Mesothelial cell of epicardium (in vitro differentiated cells): ENCODE measurements at places on chromosomes 16 and 17.

GRCh38 chr16:51657848-51658247 is 506.8 kb upstream of the SALL1 start:
- DNase-seq: no peak

GRCh38 chr17:27442702-27443101 is 13.5 kb upstream of the KSR1 start:
- DNase-seq: no peak

DNA sequence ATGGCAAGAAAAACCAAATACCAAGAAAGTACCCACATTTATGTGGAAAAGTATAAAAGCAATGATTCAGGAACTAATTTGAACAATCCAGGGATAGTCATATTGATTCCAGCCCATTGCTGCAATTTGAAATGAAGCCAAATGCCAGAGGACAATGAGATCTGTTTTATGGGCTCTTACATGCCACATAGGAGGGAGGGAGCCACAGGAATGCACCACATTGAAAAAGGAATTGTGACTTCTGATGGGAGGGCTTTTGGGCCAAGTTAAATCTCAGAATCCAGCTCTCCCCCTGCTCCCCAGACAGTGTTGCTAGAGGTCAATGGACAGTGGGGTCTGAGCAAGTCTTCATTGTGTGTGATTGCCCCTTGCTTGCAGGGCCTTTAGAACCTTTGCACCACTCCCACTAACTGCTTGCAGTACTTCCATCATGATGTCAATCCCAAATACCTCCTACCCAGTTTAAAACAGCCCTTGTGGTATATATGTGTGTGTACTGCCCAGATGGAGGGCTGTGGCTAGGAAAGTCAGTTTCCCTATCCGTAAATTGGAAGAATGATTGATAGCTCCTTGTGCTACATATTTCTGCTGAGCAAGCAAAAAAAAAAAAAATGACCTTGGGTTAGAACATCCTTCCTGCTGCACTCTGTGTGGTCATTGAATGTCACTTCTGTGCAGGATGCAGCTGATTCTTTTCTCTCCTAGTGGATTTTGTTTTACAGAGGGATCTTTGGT is 406.8 kb downstream of the UTP18 start:
- DNase-seq: no peak

DNA sequence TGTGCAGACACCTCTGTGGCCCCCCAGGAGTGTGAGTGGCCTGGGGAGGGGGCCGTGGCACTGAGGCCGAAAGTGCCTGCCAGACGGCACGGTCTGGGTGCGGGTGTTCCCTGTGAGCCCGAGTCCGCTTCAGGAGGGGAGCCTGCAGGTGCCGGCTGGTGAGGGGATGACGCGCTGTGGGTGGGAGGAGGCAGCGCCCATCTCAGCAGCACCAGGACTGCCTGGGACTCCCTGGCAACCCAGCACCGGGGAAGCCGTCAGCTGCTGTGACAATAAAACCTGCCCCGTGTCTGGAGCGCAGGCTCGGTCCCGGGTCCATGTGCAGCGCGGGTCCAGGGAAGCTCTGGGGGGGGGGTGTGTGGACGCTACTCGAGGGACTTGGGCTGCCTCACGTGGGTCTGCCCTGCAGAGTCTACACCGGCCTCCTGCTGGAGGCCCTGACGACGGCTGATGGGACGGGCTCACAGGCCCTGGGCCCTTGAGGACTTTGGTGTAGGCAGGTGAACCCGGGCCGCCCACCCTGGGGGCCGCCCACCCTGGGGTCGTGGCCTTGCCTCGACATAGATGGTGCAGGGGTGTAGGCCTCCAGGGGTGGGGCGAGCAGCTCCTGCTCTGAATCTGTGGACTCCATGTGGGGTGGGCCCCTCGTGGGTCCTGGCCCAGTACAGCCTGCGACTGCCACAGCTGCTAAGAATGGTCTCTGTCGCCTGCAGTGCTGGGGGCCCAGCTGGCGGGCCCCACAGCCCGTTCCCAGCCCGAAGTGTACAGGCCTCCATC is 5.9 kb upstream of the RAB40C start:
- no peak for DNase-seq

- no peak for DNase-seq
Observed at GRCh38 chr16:48525201-48526057, 84.6 kb downstream of the N4BP1 start.

DNA sequence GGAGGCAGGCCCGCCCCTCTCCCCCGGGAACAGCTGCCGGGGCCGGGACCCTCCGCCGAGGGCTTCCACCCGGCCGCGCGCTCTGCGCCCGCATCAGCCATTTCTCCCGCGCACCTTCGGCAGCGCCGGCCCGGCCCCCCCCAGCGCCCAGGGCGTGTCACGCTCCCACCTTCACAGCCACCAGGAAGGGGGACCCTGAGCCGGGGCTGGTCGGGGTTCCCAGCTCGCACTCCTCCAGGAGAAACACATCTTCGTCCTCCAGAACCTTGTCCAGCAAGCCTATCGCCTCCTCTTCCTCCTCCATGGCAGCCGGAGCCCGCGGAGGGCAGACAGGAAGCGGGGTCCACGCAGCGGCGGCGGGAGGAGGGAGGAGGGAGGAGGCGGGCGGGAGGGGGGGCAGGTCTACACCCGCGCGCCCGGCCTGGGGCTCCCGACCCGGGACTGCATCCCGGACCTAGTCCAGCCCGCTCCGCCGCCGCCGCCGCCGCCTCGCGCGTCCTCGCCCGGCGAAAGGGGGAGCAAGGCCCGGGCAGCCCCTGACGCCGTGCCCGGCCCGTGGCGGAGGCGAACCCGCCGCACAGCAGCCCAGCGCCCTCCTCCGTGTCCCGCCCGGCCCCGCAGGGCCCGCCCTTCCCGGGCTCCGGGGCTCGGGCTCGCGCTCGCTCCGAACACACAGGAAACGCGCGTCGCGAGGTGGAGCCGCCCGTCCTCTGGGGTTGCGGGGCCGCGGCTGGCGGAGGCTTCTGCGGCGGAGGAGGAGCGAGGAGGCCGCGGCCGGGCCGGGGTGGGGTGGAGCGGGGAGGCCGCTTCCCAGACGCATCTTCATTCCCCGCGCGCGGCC is 70.8 kb downstream of the ABR start:
- DNase-seq: no peak

GRCh38 chr17:1469231-1469852 is 13.3 kb upstream of the CRK start:
- DNase-seq: no peak

- no peak for DNase-seq
Observed at GRCh38 chr16:85222155-85222863, 110.0 kb upstream of the CIBAR2 start.

DNA sequence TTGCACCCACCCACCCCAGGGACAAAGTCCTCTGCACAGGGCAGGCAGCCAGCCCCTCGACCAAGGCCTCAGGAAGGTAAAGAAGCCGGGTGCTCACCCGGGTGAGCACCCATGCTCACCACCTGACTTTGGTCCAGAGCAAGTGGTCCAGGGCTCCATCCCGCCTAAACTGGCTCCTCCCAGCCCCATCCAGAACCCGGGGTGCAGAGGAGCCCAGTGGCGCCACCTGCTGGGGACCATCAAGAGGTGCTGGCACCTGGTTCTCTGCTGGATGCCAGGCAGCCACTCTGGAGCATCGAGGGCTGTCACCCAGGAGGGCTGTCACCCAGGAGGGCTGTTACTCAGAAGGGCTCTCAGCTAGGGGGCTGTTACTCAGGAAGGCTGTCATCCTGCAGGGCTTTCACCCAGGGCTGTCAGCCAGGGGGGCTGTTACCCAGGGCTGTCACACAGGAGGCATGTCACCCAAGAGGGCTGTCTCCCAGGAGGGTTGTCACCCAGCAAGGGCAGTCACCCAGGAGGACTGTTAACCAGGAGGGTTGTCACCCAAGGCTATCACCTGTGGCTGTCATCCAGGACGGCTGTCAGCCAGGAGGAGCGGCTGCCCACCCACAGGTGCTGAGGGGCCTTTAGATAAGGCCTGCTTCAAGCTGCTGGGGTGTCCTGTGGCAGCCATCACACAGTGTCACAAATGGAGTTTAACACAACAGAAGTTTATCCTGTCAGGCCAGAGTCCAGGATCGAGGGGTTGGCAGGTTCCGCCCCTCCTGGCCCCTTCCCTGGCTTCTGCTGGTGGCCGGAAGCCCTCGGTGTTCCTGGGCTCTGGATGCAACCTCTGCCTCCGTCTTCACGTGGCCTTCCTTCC is 98.5 kb downstream of the TNFRSF13B start:
- no peak for DNase-seq

DNA sequence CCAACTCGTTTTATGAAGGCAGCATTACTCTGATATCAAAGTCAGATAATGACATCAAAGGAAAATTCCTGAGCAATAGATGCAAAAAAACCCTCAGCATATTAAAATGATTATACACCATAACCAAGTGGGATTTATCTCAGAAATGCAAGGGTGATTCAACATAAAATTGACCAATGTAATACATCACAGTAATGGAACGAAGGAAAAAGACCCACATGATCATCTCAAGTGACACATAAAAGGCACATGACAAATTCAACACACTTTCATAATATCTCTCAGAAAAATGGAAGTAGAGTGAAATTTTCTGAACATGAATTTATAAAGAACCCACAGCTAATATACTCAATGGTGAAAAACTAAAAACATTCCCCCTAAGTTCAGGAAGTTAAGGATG is 118.8 kb downstream of the ITFG1 start:
- no peak for DNase-seq
